ENCODE measurements at places on chromosomes 3 and 15. TPM values are rescaled to one million over a fixed set of nuclear protein-coding genes. Genes with fewer than 3 reads are reported as not detected.

- no peak for DNase-seq
These were observed 1.3 kb downstream of the FAIM start for GRCh38 chr3:138609898-138610266.

DNA sequence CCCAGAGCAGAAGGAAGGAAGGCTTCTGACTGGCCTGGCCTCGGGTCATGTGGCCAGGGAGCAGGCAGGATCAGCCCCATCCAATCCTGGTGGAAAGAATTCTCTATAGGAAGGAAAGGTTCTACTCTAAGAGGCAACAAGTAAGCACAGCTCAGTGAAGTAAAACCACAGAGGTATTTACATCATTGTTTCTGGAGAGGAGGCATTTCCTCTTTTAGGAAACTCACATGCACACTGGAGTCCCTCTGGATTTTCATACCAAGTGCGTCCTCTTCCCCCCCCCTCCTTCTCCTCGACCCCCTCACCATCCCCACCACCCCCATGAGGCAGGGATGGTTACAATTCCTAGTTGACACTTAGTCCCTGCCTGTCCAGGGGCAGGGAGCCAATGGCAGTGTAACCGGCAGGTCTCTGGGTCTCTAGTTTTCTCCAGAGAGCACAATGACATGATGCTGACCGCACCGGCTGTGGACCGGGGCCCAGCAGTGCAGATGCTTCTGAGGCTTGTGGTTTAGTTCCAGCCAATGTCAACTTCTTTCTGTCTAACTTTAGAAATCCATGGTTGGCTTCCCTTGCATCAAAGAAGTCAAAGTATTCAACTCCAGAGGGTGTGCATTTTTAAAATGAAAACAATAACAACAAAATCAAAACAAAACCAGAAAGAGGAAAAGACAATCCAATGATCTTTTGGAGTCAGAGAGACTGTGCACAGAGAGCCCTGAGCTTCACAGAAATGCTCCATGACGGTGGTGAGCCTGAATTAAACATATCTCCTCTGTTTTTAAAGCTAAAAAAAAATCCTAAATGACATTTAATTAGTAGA is 230.3 kb upstream of the TLE3 start:
- peak; percentile 40 for DNase-seq

DNA sequence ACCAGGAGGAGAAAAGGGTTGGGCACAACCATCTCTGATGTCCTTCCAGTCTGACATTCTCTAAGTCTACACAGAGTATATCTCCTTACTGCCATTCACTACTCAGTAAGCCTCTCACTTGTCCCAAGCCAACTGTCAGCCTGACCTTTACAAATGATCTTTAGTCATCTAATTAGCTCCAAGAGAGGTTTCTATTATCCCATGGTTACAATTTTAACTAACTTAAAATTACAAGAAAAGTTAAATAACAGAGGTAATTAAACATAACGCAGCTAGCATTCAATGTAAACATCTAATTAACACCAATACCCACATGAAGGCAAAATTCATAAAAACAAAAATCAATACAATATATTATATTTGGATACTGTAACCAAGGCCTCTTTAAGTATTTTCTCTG is 126.9 kb downstream of the LSAMP start:
- DNase-seq, result no peak

- DNase-seq, result no peak
These were observed 10.6 kb downstream of the PARP14 start for GRCh38 chr3:122691195-122691594.

- DNase-seq, result no peak
These were observed 246.3 kb upstream of the UMPS start for GRCh38 chr3:124483915-124484470.

- DNase-seq, result no peak
These were observed 6.2 kb downstream of the SLC33A1 start for GRCh38 chr3:155847993-155848392.

- DNase-seq, result no peak
These were observed 85.3 kb downstream of the HCN4 start for GRCh38 chr15:73283366-73283962.

- DNase-seq, result no peak
These were observed 136.2 kb downstream of the ASB7 start for GRCh38 chr15:100738614-100739013.

DNA sequence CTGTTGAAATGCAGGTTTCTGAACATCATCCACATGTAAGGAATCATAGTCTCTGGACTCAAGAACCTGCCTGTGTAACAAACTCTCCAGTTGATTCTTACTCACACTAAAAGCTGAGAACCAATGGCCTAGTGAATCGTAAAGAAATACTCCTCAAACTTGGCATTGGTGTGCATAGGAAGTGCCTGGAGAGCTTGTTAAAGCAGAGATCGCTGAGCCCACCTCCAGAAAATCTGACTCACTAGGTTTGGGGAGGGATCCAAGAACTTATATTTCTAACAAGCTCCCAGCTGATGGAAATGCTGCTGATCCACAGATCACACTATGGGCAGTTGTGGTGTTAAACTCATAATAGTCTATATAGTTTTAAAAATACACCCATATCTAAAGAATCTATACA is 55.8 kb upstream of the LMCD1 start:
- no peak for DNase-seq

DNA sequence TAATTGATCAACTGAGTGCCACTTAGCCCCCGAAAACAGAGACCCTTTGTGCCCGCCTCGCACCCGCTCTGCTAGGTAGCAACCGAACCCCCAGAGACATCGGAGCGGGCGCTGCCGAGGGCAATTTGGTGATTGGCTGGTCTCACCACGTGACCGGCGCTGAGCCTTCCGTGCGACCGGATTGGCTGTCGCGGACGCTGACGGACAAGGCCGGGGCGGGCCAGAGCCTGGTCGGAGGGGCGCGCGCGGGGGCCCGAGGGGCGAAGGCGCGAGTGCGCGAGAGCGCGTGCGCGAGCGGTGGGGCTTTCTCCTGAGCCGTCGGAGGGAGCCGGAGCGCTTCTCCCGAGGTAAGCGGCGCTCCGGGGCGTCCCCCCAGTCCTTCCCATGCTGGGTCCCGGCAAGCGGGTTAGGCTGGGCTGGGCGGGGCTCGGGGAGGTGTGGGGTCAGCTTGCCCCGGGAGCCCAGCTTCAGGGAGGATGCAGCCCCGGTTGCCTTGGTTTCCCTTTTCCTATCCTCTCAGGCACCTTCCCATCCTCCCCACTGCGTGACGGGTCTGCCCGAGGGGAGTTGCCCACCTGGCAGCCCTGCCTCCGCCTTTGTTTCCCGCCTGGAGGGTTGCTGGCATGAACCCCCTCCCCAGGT is at the start of gene TMEM108:
TMEM108 (plus strand) TSS at position 303 of the 642 bp plus-strand sequence.
- DNase-seq, result peak; percentile 80

GRCh38 chr3:128281056-128281455 is 127.8 kb downstream of the EEFSEC start:
- DNase-seq, result no peak

DNA sequence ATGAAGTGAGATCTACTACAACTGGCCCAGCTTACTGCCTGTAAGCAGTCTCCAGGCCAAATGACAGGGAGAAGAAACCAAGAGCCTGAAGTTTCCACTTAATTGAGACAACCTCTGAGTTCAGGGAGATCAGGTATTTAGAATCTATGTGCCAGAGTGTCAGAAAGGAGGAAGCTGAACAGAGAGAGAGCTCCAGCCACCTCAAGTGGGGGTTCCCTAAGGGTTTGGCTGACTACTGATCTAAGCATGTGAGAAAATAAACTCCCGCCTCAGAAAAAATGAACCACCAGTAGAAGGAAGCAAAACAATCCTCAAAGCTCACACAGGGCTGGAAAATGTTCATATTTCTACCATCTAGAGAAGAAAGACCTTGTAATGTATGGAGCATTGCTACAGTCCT is 25.0 kb downstream of the ADAM10 start:
- no peak for DNase-seq

DNA sequence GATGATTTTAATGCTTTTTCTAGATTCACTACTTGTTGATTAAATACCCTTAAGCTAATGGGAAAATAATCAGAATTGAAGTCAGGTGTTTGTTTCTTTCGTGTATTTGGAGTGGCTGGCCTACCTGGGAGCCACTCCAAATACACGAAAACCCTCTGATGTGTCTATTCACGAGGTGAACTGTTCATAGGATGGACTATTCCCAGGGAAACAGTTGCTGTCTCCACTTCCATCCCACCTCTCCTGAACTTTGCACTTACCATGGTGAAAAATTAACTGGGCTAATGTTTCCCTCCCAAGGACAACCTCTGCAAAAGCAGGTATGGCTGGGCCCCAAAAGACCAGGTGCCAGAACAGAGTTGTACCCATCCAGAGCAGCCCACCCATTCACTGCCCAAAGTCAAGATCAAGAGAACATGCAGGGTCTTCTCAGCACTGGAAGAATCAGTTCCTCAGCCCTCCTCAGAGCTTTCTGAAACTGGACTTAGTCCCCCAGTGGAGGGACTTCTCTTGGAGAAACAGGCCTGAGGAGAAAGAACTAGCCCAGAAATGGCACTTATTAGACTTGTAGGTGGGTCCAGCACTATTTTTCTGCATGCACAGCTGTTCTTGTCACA is 2.9 kb upstream of the SMAD3 start:
- no peak for DNase-seq

- DNase-seq, result no peak
These were observed 150.5 kb upstream of the IQSEC1 start for GRCh38 chr3:13223574-13224237.

DNA sequence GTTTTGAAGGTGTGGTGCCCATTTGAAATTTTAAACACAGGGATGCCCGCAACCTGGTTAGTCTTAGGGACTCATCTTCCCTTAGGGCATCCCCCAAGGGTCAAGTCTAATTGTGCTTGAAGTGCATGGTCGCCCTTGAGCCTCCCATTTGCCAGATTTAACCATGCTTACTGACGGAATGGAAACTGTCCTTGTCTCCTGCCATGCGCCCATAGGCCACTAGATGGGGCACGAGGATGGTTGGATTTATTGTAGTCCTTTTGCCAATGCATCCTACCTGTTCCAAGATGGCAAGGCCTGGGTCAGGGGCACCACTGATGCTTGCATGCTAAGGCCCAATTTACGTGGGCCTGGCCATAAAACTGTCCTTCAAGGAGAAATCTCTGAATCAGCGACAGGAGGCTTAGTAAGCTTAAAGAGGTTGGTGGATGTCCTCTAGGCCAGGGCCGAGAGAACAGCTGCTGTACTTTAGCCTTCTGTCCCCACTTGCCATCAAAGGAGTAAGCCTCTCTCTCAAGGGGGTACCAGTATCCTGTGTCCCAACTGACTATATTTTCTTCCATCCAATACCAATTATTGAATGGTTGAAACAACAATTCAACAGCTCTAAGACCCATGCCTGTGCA is 355.4 kb downstream of the OTOL1 start:
- peak; percentile 10 for DNase-seq

DNA sequence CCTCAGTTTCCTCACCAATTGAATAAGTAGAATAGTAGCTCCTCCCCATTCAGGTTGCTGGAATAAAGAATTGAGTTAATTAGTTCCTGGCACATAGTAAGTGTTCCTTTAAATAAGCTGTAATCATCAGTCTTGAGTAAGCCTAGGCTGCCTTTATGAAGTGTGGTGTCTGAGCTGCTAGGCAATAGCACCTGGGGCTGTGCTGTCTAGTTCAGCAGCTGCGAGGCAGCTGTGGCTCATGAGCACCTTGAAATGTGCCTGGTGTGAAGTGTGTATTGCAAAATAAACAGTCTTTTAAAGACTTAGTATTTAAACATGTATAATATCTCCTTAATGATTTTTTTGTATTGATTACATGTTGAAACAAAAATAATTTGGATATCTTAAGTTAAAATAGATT is 77.6 kb downstream of the TOP2B start:
- DNase-seq, result no peak

DNA sequence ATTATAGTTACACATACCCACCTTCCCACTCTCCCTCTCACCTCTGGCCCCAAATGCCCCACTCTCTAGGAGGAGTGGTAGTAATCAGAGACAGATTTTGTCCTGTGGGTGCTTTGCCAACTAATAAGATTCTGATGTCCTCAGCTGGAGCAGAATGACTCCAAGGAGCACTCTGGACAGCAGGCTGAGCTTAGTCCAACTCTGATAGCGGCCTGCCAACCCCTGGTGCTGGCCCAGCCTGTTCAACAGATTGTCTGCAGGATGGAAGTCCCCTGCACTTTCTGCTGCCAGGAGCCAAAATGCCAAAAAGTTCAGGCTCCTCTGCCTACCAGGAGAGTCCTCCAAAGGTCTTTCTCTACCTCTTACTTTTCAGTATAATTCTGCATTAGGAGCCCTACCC is 160.5 kb upstream of the UMPS start:
- peak; percentile 70 for DNase-seq

DNA sequence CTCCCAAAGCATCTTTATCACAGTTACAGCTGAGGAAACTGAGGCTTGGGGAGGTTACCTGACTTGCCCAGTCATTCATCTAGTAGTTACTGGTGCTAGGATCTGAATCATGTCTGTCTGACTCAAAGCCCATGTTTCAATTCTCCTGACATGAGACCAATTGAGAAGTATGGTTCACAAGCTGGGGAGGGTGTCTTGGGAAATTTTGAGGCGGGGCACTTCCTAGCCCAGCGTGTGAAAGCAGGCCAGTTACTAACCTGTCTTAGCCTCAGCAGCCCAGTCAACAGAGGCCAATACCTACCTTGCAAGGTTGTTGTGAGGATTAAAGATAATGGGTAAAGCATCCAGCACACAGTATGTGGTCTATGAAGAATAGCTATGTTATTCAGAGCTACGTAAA is 37.0 kb downstream of the CLDN18 start:
- no peak for DNase-seq

DNA sequence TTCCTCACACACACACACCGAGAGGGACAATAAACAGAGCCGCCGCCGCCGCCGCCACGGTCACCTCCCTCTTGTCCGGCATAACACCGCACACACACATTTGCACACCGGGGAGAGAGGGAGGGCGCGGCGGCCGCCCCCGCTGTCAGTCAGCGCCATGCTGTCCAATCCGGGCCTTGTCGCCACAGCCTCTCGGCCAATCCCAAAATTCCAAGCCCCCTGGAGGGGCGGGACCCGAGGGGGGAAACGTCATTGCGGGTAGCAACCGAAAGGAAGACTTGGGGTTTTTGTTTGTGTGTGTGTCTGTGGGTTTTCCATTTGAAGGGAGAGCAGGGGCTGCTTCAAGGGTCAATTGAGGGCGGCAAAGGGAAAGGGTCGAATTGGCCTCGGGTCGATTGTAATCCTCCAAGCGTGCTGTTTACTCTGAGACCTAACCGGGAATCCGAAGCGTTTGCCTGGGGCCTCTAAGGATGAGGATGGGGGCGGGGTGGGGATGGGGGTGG is at the start of gene TOP2B:
TOP2B (minus strand) TSS at position 96 of the 503 bp plus-strand sequence. CDS start 610 bp downstream, outside the sequence.
- peak; percentile 95 for DNase-seq

Gene HIGD2B
- total RNA-seq, result not detected

Gene PARP15
- total RNA-seq, result 0.61 TPM

Gene GP5
- not detected for total RNA-seq

Gene ZBTB38
- 150 TPM for total RNA-seq

Gene CDHR4
- total RNA-seq, result not detected

Gene ECE2
- total RNA-seq, result not detected

Gene HCN4
- total RNA-seq, result 10.0 TPM

Gene CCDC33
- total RNA-seq, result not detected

Gene ARGFX
- total RNA-seq, result not detected

Gene NANOGP8
- total RNA-seq, result not detected

Gene TM6SF1
- 4.5 TPM for total RNA-seq

Gene PLA2G4E
- 0.79 TPM for total RNA-seq

Gene APEH
- 110 TPM for total RNA-seq

Gene MYL3
- total RNA-seq, result 7,229 TPM

Gene COL7A1
- total RNA-seq, result 14.4 TPM

Gene TBC1D23
- total RNA-seq, result 28.4 TPM

Gene EXOSC7
- 32.6 TPM for total RNA-seq

Gene NUP210
- total RNA-seq, result 7.2 TPM

Gene TRH
- not detected for total RNA-seq
